Left kidney (tissue), 8 donors: ENCODE measurements at places on chromosomes 5 and 9. TPM values are rescaled to one million over a fixed set of nuclear protein-coding genes. Genes with fewer than 3 reads are reported as not detected.

DNA sequence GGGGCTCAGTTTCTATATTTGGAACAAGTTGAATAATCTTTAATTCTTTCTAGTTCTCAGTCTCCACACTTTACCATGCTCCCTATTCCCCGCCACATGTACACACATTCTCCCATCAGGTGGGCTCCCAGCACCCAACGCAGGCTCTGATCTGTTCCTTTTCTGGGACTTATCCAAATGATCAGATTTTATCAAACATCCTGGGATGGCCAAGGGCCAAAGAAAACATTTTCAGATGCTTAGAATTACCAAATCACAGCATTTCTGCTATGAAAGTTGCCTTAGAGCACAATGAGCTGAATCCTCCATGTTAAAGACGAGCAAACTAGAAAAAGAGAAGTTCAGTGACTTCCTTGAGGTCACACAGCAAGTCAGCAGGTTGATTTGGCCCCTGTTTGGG, 153.4 kb downstream of the SEC61B start:
- DNase-seq = no peak

- peak; percentile 3 for DNase-seq
Observed at GRCh38 chr5:151491062-151491461, 43.7 kb downstream of the SLC36A1 start.

DNA sequence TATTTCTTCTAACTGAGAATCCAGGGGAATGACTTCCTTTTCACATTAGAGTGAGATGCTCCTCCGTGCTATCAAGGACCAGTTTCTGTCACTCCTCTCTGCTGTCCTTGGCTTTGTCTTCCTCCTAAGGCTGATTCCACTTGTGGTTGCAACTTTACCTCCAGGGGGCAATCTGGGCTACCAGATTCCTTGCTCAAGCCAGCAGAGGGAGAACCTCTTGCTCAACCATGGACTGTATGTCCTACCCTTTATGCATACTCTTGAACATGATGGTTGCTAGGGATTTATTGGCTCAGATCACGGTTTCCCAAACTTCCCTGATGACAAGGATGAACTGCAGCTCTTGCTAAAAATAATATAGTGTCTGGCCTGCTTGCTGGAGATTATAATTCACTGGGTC, 24.0 kb downstream of the NNT start:
- no peak for DNase-seq

GRCh38 chr5:79474367-79475151, 39.4 kb downstream of the HOMER1 start:
- DNase-seq = no peak

DNA sequence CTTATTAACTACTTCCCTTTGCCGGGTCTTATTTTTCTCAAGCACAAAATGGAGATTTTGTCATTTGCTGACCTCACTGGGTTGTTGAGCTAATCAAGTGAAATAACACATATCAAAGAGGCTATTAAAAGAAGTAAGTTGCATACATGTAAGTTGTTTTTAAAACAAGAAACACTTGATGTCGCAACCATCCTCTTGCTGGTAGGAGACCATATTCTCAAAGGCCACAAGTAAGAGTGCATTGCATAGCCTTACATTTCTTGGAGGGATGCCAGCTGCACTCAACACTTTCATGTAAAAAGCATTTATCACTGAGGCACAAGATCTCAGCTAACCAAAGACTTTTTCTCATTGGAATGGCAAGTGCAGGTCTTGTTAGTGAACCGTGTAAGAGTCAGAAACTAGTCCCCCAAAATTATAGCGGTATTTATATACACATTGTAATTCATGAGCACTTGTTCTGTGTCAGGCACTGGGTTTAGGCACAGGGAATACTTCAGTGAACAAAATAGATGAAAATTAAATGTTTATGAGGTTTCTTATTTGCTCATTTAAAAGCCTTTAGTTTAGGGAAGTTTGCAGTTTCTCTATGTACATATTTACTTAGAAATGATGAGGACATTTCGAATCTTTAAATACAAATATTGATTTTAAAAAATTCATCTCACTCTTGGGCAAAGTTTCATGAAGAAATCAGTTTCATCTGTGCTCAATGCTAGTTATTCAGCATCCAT, 72.0 kb downstream of the ZFAND5 start:
- DNase-seq = peak; percentile 33

DNA sequence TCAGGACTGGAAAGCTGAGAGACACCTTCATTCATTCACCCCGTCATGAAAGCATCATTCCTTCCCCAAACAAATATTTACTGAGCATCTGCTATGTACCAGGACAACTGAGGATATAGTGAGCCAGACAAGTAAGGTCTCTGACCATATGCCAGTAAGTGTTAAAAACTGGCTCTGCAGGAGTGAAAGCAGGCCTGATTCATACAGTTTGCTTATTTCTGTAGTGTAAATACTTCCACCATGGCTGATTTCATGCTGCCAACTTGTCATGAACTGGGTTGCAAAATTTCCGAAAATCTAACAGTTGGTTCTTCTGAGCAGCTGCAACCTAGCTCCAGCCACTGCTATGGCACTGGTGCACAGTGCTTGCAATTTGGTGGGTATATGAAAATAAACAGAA, 68.1 kb downstream of the YIPF5 start:
- DNase-seq = no peak

- peak; percentile 59 for DNase-seq
Observed at GRCh38 chr9:84697509-84698114, 28.1 kb downstream of the NTRK2 start.

The SLC4A9 gene
- polyA plus RNA-seq = 26.9 TPM

The FYB1 gene
- 4.7 TPM for polyA plus RNA-seq

The LCN6 gene
- not detected for polyA plus RNA-seq

The PCDH12 gene
- polyA plus RNA-seq = 15.7 TPM

The NOXA1 gene
- 6.7 TPM for polyA plus RNA-seq

- no peak for DNase-seq
Observed at GRCh38 chr5:147673266-147673665, 109.3 kb downstream of the JAKMIP2 start.

DNA sequence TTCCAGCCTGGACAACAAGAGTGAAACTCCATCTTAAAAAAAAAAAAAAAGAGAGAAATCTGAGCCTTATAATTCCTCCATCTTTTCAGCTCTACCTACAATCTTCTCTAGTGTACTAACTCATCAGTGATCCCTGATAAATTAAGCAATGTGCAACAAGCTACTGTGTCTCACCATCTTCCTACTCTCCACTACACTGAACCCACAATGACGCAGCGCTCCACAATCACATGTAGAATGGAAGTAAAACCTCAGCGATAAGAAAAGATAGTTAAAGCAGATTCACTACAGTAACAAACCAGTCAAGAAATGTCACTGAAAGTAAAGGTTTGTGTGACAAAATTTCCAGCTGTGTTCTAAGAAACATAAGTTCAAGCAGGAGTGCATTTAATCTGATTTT, 13.5 kb downstream of the ABCA1 start:
- DNase-seq = no peak

DNA sequence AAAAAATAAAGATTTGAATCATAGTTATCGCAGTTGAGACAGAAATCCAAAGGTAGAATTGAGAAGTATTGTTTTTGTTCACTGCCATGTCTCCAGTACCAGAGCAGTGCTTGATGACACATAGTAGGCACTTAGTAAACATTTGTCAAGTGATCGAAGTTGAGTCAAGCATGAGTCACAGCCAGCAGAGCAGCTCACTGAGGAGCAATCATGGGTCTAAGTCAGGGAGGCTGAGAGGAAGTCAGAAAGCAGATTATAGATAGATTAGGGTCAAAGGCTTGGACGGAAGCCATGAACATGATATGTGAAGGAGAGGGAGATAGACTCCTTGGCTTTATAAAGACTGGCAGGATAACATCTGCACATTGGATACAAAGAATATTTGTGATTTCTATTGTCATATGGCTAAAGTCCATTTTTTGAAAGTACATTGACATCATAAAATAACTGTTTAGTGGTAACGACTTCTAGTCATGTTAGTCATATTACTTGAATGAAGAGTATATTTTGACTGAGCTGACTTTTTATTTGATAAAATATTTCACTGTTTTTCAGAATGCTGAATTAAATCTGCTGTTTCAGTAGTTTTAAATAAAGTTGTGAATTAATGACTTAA, 168.5 kb downstream of the RAB3C start:
- DNase-seq = no peak

The NEUROG1 gene
- polyA plus RNA-seq = not detected

DNA sequence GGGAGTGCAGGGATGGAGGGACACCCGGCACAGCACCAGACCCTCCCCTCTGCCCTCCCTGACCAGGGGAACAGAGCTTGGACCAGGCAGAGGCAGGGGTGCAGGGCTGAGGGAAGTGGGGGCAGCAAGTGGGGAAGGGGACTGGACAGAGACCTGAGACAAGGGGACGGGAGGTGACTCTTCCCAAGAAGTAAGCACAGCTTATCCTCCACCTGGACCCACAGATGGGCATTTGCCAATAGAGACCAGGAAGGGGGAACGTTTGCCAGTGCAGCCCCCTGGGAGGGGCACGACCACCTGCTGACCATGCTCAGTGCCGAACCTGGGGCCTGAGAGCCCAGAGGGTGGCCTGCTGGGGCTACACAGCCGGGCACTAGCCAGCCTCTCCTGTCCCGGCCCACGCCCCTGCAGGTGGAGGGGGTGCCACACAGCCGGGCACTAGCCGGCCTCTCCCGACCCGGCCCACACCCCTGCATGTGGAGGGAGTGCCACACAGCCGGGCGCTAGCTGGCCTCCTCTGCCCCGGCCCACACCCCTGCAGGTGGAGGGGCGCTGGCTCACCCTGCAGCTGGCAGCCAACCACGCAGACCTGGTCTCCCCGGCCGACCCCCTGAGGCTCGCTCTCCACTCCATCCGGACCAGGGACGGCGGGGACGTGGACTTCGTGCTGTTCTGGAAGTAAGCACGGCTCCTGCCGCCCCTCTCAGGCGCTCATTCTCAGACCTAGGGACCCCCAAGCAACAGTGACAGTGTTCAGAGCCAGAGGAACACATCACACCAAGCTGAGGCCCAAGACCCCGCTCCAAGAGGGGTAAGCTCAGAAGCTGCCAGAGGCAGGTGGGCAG, 24.3 kb downstream of the GLT6D1 start:
- no peak for DNase-seq

- DNase-seq = no peak
Observed at GRCh38 chr9:78614892-78615291, 318.0 kb downstream of the PSAT1 start.

GRCh38 chr9:120926397-120926928, at the start of gene TRAF1:
Gene TRAF1, minus strand, starts transcription at chr9:120926796. Its CDS starts 721 bp downstream, at chr9:120926075.
- no peak for DNase-seq

- no peak for DNase-seq
Observed at GRCh38 chr5:171700318-171700912, 85.2 kb upstream of the SMIM23 start.

DNA sequence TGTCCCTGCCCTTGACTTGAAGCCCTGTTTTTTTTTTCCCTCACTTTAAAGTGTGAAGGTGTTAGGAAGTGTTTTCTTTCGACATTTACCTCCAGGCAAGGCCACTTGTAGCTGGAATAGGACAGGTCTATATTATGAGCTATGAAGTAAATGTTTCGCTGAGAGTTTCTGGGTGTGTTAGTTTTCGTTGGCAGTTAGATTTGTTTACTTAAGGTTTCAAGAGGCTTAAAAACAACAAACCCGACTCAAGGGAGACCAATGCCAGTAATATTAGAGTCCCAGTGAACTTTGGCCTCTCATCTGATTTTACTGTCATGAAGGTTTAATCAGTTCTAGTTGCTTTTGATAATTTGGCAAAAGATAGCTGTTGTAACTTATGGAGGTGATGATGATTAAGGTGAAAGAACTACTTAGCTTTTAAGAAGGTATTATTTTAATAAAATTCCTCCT, 25.2 kb downstream of the OCLN start:
- no peak for DNase-seq
